AG10803 (cell line): ENCODE measurements at places on chromosomes 13 and 19.

GRCh38 chr13:21637296-21637695, 33.3 kb upstream of the MICU2 start:
- no peak for DNase-seq

GRCh38 chr19:48122421-48122820, 11.8 kb upstream of the PLA2G4C start:
- no peak for DNase-seq

GRCh38 chr13:93309886-93310523, 83.4 kb downstream of the GPC6 start:
- peak; percentile 74 for DNase-seq

DNA sequence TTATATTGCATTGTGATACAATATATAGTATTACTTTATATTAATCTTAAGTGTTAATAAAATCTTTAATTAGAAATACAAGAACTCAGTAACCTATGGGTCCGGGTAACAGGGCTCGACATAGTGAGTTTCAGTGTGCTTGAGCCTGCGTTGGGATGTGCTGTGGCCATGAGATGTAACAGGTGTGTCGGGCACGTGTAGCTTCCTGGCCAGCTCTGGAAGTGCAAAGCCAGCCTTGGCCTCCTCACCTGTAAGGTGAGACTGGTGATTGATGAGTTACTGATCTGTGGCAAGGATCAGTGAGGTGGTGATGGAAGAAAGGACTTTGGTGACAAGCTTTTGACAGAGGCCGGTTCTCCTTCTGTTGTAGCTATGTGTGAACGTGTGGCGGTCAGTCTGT, 19.2 kb downstream of the ATP4B start:
- DNase-seq: no peak

GRCh38 chr19:16822648-16823047, 6.5 kb upstream of the SIN3B start:
- DNase-seq: no peak

GRCh38 chr13:25874907-25875306, 176.9 kb downstream of the SHISA2 start:
- no peak for DNase-seq

DNA sequence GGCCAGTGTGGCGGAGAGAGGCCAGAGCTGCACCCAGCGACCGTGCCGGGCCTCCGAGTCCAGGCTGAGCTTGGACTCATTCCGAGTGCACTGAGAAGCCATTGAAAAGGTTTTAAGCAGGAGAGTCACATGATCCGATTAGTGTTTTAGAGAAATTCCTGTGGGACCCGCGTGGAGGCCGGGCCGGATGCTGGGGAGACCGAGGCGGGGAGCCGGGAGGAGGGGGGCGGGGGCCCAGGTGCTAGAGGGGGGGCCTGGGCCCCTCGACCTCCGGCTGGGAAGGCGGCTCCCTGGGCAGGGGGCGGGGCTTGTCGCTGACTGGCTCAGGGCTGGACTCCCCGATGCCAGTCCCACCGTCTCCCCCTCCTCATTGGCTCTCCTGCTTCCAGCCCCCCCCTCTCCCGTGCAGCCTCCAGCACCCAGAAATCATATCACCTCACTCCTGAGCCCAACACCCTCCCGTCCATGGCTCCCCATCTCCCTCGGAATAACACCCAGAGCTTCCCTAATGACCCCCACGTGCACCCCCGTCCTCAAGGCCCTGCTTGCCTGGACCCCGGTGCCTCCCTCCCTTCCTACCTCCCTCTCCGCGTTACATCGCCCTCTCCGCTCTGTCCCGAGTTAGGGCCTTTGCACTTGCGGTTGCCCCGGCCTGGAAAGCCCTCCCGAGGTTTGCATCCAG, 5.2 kb upstream of the ZNF579 start:
- peak; percentile 58 for DNase-seq

DNA sequence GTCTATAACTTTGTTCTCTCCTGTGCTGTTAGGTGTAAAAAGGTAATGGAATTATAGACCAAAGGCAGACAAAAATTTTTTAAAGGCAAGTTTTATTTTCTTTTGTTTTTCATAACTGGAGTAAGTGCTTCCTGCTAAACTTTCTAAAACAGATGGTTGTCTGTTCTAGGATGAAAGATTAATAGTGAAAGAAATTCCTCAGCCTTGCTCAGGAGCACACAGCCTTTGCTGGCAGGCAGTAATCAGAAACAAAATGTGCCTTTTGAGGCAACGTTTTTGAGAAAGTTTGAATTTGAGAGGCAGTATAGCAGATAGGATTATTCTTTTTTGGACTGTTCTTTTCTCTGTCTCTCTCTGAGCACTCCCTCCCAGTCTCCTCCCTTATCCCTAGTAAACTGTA, 2749.5 kb downstream of the PCDH9 start:
- DNase-seq: peak; percentile 3

GRCh38 chr13:50596776-50597203, 246.7 kb downstream of the DLEU7 start:
- no peak for DNase-seq

- DNase-seq: peak; percentile 77
Observed at GRCh38 chr19:10690341-10690781, 10.9 kb upstream of the QTRT1 start.

GRCh38 chr19:21482863-21483276, 22.5 kb upstream of the ZNF429 start:
- peak; percentile 44 for DNase-seq
